ENCODE measurements at places on chromosomes 6 and 20.

DNA sequence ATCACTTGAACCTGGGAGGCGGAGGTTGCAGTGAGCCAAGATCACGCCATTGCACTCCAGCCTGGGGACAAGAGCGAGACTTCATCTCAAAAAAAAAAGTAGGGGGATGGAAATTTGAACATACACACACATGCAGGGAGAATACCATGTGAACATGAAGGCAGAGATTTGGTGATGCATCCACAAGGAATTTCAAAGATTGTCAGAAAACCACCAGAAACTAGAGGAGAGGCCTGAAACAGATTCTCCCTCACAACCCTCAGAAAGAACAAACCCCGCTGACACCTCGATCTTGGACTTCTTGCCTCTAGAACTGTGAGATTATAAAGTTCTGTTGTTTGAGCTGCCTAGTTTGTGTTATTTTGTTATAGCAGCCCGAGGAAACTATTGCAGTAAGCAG is 125.5 kb downstream of the GPX5 start:
- DNase-seq, result no peak

DNA sequence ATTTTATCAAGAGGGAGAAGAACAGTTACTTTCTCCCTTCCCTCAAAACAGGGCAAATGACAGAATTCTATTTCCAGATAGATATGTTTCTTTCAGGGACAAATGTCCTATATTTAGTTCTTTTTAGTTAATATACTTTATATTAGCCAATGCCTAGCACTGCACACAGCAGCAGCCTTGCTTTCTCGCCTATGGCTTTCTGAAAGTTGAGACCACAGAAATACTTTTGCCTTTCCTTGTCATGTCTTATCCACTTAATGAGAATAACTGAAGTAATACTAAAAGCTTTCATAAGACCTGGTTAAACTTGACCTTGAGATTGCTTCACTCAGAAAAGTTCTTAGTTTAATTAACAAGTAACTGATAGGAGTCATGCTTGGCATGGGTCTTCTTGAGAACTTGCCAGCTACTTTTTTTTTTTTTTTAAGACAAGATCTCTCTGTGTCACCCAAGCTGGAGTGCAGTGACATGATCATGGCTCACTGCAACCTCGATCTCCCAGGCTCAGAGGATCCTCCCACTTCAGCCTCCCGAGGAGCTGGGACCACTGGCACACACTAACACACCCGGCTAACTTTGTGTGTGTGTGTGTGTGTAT is 159.3 kb downstream of the CDKAL1 start:
- peak; percentile 16 for DNase-seq

DNA sequence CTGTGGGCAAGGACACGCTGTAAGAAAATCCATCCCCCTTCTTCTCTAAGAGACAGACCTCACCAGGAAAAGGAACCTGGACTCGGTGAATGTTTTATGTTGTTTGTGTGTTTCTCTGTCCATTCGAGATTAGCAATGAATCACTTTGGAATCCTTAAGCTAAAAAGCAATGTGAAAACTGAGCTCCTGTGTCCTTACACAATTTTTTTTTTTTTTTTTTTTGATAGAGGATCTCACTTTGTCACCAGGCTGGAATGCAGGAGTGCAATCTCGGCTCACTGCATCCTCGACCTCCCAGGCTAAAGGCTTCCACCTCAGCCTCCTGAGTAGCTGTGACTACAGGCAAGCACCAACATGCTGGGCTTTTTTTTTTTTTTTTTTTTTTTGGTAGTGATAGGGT is 32.1 kb downstream of the BFSP1 start:
- no peak for DNase-seq

DNA sequence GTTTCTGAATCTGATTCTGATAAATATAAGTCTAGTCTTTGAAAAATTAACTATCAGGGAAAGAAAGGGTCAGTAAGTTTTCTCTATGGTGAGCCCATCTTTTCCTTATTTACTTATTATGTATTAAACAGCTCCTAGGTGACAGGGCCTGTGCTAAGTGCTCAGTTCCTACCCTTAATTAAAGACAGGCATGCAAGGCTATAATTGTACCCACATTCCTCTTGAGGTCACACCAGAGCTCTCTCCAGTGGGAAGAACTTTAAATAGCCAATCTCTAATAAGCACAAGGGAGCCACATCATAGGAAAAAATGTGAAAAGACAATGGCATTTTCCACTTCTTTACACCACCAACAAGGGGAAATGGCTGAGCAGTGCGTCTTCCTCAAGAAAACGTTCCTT is 421.8 kb upstream of the SLC35B3 start:
- no peak for DNase-seq

GRCh38 chr6:22670605-22671004 is 101.2 kb downstream of the HDGFL1 start:
- DNase-seq, result no peak

DNA sequence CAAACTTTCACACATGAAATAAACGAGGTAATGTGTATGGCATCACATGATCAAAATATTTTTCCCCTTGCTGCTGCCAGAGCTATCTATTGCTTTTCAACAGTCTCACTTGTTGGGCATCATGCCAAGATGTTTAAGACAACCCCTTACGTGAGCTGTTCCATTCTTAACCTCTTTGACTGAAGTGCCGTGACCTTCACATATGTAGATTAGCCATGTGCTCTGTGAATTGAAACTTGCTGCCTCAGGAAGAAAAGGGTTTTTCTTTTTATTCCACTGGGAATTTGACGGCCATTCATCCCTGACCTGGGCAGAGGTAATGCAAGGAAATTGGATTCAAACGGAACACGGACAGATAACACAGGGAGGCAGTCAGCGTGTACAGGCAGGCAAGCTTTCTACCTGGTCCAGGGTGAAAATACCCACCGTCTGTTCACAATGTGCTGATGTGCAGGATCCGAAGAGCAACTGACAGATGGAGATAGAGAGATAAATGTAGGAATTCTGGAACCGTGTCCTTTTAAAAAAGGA is 14.2 kb downstream of the ARID1B start:
- no peak for DNase-seq

DNA sequence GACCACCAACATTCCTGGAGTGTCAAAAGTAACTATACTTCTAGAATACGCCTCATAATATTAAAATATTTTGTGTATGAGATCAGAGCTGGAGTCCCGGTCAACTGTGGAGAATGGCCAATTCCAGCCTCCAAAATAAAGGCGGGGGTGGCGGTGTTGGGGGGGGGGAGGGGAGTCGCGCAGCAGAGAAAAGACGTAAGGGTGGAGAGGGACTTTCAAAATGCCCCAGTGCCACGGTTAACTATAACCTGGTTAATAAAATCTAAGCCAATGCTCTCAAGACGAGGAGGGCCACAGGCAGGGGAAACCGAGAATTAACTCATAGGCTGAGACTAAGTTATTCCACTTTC is 1.3 kb downstream of the NUP153 start:
- peak; percentile 87 for DNase-seq

- no peak for DNase-seq
Measured at GRCh38 chr20:32437391-32438074, 79.4 kb downstream of the ASXL1 start.

DNA sequence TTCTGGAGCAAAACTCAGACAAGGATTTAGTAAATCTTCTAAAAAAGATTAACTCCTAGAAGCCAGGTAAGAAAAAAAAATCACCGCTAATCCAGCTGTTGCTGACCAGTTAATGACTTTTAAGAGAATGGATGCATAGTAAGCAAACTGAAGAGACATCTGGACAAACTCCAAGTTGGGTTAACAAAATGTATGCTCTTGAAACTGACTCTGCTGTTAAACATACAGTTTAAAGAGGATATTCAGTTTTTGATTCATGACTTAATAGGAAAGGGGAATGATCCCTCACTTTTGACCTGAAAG is 70.4 kb downstream of the PLAGL1 start:
- no peak for DNase-seq

GRCh38 chr20:36085686-36086267 is 68.8 kb upstream of the EPB41L1 start:
- DNase-seq, result peak; percentile 71

DNA sequence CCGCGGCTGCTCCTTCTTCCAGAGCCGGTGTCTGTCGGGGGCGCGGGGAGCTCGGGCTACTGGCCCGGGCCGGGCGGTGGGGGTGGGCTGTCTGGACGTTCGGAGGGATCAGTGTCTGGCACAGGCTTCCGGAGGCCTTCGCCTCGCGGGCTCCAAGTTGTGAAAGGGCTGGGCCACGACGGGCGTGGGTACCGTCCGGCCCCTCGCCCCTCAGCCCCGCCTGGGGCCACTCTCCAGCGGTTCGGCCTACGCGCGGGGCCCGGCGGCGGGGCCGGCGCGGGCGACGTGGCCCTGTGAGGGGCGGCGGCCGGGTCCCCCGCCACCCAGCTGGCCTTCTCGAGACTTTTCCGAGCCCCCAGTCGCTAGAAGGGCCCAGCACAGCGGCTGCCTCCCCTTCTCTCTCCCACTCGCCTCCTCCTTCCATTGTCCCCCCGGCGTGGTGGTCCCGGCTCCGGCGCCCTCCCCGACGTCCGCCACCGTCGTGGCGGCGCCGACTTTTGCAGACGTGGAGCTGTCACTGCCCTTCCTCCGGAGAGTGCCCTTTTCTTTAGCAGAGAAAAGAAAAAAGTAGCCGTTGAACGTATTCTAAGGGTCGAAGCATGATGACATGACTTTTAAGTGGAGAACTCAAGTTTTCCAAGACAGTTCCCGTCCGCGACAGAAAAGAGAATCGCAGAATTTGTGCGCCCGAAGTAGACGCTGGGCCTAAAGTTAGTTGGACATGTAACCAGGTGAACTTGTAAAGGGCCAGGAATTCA is 571 bp downstream of the ITCH start:
- peak; percentile 74 for DNase-seq

DNA sequence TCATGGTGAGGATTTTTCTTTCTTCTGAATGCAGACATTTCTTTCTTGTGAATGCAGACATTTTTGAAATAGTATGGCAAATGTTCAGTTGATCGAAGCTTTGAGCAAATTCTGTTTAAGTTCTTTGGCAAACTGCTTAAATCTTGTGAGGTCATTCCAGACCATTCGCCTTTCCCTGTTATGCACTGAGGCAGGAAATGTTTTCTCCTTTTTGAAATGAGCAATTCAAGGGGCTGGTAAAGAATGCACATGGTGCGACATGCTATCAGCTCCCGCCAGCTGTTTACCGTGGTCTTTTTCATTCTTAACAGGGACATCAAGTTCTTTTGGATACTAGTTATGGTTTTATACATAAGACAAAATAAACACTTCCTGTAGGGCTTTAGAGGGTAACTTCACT is 112.0 kb upstream of the CCN2 start:
- no peak for DNase-seq

- no peak for DNase-seq
Measured at GRCh38 chr6:133648581-133648980, 240.3 kb upstream of the TCF21 start.

DNA sequence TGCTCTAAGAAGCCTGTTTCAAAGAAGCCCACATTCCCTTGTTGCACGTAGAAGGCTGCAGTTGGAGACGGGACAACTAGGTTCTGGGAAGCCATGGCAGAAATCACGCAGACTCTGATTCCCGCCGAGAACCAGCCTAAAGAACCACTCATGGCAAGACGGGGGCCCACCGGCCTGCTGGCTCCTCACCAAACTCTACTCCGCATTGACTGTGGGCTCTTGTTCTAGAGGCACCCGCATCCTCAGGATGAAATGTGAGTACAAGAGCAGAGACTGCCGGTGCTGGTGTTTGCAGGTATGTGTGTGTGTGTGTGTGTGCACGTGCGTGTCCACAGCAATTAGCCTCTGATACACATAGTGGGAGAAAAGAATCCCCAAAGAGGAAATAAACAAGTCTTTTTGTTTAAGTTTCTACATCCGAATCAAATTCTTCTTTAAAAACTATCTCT is 42.3 kb upstream of the NR2E1 start:
- DNase-seq, result no peak

DNA sequence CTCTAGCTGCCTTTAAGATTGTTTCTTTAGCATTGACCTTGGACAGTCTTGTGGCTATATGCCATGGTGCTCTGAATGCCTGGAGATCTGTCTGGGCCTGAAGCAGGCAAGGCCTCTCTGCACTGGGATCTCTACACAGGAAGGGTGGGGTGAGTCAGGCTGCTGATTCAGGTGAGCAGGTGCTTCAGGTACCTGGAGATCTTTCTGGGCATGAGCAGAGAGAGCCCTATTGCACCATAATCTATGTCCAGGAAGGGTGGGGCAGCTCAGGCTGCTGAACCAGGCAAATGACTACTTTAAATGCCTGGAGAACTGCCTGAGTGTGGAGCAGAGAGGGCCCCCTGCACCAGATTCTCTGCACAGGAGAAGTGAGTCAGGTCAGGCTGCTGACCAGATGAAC is 94.5 kb downstream of the TPBG start:
- DNase-seq, result no peak

DNA sequence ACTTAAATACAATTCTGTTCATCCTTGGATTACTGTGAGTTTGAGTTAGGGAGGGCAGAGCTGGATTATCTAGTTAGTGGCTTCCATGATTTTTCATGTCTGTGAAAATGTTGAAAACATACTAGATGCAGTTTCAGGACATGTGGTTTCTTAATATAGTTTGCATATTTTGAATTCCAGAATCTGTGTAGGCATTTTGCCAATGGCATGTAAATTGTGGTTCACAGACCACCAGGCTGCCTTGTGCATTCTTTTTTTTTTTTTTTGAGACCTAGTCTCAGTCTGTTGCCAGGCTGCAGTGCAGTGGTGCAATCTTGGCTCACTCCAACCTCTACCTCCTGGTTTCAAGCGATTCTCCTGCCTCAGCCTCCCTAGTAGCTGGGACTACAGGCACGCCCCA is 42.8 kb downstream of the CDC5L start:
- DNase-seq, result peak; percentile 9

DNA sequence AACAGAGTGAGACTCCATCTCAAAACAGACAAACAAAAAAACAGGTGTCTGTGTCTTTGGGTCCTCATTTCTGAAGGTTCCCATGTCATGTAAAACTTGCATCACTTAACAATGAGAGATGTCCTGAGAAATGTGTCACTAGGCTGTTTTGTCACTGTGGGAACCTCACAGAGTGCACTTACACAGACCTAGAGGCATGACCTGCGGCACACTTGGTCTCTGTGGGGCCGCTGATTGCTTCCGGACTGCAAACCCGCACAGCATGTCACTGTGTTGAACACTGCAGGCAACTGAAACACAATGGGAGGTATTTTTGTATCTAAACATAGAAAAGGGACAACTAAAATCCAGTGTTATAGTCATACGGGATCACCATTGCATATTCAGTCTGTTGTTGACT is 42.3 kb upstream of the TMEM181 start:
- no peak for DNase-seq

DNA sequence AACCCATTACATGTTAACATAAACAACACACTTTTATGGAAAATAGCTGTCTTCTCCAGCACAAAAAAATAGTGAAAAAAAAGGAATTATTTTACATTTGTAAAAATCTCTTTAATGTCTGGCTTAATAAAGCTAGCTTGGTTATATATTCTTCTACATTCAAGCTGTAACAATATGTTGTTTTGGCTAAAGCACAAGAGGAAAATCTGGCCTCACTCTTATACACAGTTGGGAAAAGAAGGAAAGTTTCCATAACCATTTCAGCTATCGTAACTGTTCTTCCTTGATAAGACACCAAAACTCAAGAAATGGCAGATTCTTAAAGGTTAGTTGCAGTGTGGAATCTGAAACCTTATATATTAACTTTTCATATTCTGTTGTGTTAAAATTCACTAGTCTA is 7.6 kb downstream of the HLA-DOB start:
- no peak for DNase-seq

- no peak for DNase-seq
Measured at GRCh38 chr6:14118446-14118845, 874 bp downstream of the CD83 start.
